ENCODE measurements at places on chromosomes 5 and 9.

- DNase-seq: no peak
These were observed 1243.4 kb downstream of the MAT2B start for GRCh38 chr5:164748861-164749260.

DNA sequence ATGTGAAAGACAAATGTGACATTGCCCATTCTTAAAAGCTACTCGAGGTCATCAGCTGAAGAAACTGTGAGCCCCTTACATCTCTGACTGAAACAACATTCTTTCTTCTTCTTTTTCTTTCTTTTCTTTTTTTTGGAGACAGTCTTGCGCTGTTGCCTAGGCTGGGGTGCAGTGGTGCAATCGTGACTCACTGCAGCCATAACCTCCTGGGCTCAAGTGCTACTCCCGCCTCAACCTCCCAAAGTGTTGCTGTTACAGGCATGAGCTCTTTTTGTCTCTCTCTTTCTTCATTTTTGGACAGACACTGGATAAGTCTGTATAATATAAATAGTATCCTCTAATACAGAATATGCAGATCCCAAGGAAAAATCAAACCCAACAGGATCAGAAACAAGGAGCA, 263.7 kb upstream of the KLF9 start:
- no peak for DNase-seq

- DNase-seq: no peak
These were observed 444.2 kb downstream of the ACTL7B start for GRCh38 chr9:108411632-108412031.

GRCh38 chr5:176438959-176439757, 9.0 kb upstream of the FAF2 start:
- no peak for DNase-seq

GRCh38 chr5:124634228-124634739, 112.2 kb downstream of the ZNF608 start:
- DNase-seq: no peak

Data from CD4-positive, alpha-beta T cell treated with Interleukin-17A for 4 hours (primary cell).